IMR-90 (cell line): ENCODE measurements at places on chromosomes 1 and 21. TPM values are rescaled to one million over a fixed set of nuclear protein-coding genes. Genes with fewer than 3 reads are reported as not detected.

DNA sequence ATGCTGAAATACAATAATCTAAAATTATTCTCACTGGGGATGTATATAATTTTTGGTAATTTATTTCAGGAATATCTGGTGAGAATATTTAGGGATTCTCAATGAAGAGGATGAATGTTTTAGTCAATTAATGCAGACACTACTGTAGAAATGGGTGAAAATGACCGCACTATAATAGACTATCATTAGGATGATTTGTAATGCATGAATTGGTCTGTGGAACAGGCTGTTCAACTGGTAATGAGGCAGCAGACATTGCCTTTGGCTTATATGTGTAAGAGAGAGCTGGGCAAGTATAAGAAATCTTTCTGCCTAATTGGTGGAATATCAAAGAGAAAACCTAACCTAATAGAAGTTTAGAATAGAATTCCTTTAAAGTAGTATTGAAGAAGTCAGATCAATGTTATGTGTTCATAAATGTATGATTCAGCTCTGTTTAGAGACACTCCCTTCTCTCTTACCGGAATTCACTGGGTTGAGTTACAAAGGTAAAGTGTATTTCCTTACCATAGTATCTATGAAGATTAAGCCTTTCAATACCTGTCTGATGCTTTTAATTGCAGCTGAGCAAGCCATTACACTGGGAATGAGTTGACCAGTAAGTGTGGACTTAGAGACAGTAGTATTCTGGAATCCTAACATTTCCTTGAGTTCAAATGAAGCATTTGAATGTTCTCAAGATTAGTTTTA lies 274.5 kb downstream of the S1PR1 start:
- no peak for DNase-seq

DNA sequence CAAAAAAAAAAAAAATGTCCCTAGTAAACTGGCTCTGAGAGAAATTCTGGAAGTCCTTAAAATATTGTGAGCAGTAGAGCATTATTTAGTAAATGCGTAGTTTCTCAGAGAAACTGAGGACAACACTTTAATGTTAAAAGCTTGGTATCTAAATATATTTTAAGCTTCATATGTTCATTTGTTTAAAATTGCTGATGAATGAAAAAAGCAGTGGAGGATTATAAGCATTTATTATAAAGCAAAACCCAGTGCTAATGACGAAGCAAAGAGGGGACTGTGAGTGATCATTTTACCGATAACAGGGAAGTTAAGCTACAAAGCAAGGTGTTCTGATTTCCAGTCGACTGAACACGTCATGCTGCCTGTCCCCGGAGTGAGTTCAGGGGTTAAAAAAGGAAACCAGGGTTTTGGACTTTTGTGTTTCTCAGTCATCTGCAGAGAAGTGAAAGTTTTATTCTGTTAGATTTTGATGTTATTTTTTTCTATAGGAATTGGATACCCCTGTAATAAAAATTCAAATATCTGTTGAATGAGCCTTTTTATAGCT lies 64.5 kb upstream of the SCCPDH start:
- no peak for DNase-seq

GRCh38 chr1:207039380-207040180 lies 7.0 kb upstream of the C1orf116 start:
- no peak for DNase-seq

SLC26A9 gene
- total RNA-seq = under 0.01 TPM in 1 of 2 replicates, not detected in the other

LCK gene
- total RNA-seq = not detected in 2 replicates
